ENCODE measurements at places on chromosomes 2 and 18.

DNA sequence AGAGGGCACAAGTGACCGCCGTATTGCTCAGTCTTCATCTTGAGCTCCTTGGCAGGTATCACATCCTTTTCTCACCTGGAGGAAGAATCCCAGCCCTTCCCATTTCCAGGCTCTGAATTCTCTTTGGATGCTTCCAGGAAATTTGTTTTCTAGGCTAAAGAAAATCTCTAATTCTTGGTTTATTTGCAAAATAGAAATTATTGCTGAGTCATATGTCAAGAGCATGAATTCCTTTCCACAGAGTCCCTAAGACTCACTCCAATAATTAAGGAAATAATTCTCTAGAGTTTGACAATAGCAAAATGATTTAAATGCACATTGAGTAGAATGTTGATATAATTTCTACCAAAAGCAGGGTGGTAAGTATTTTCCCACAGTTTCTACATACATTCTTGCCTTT lies 16.3 kb upstream of the CCDC68 start:
- no peak for DNase-seq

- DNase-seq: no peak
Measured at GRCh38 chr2:235135990-235136561, 184.3 kb downstream of the SH3BP4 start.

DNA sequence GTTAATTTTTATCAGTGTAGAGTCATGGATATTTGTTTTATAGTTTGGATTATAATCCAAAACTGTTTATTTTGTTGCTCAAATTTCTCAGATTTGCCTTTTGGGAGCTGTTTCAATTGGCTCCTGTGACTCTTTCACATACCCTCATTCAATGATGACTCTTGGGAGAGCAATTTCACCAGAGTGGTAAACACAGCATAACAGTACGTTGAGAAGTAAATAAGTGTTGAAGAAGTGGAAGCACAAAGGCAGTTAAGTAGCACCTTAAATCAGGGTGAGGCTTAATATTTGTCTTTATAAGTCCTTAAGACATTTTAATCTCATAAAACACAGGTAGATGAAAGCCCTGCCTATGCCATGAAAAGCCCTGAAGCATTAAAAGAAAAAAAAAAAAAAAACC lies 17.1 kb upstream of the SLC39A10 start:
- no peak for DNase-seq

- DNase-seq: no peak
Measured at GRCh38 chr2:159891917-159892730, 94.1 kb upstream of the CD302 start.

DNA sequence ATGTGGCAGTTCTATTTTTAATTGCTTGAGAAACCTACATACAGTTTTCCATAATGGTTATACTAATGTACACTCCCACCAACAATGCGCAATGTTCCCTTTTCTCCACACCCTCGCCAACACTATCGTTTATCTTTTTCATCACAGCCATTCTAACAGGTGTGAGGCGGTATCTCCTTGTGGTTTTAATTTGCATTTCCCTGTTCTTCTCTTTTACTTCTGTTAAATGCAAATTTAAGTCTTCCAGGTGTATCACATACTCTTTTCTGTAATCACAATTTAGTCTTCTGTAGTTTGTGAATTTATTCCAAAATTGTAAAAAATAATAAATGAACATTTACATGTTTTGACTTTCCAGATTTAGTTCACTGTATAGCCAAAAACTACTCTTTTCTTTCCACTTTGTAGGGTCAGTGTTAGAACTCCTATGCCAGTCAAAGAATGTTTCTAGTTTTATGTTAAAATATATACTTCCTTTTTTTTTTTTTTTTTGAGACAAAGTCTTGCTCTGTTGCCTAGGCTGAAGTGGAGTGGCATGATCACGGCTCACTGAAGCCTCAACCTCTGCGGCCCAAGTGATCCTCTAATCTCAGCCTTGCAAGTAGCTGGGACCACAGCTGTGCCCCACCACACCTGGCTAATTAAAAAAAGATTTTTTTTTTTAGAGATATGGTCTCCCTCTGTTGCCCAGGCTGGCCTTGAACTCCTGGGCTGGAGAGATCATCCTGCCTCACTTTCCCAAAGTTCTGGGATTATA lies 15.4 kb upstream of the ACYP2 start:
- DNase-seq: no peak

DNA sequence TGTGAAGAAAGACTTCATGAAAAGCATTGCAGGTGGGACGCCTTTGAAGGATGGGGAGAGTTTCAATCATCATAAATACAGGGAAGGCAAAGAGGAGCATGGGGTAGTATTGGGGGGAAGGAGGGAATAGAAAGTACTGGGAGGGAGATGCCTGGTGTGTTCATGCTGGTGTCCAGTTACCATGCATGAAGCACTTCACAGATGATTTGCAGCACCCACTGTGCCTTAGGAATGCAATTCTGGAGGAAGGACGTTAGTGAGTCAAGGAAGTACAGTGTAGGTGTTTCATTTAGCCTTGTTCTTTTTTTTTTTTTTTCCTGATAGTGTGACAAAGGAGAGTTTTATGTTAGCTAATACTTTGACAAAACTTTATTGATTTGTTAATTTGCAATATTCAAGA lies 36.8 kb downstream of the ADAM23 start:
- DNase-seq: no peak

DNA sequence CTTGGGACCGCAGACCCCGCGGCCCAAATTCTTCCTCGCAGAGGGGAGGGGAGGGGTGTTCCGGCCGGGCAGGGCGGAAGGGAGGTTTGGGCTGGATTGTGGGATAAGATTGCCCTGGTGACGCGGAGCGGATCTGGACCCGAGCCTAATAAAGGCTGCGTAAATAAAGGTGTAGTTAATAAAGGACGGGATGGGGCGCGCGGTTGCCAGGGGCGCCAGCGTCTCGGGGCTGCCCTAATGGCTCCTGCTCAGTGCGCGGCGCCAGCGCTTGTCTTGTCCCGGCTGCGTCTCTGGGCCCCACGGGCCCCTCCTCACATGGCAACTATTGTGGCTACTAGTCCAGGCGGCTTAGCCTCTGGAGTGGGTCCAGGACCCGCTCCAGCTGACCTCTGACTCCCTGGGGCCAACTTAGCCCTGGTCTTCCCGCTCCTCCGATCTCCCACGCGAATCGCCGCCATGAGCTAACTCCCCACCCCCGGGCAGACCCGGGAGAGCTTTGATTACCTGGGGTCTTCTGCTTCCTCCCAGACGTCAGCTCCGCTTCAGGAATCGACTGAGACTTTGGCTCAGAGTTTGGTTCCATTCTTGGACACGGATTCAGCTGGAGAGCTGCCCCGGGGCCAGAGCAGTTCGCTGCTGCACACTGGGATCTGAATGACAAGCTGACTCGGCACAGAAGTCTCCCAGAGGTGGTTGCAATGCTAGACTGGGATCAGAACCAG lies 36.5 kb downstream of the SLC25A52 start:
- DNase-seq: no peak
